Activated T-helper 1 cell treated with anti-CD3 and anti-CD28 coated beads, Interleukin-2, amount 50 U/mL, for 16 hours (primary cell): ENCODE measurements at places on chromosomes 5 and 9.

DNA sequence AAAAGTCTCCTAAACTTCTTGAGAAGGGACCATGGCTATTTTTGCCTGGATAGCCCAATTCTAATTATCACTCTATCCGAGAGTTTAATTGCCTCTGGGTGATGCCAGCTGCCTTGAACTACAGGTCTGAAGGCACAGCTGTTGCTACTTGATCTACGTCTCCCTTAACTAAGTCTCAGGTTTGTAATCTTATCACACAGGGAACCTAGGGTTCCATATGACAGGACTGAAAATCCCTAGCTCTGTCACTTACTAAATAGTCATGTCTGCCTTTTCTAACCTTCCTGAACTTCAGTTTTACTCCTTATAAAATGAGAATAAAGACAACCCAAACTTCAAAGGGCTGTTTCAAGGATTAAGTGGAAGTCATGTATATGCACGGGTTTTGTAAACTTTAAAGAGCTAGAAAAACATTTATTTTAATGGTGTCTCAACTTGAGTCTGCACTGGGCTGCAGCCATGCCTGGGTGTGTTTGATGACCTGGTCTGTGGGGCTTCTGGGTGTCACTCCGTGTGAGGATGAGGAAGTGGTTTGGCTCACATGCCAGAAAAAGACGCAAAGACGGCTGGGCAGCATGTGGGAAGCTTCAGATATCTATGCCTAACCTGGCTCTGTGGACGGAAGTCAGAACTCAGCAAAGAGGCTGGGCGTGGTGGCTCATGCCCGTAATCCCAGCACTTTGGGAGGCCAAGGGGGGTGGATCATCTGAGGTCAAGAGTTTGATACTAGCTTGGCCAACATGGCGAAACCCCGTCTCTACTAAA, 129.3 kb upstream of the SLC44A1 start:
- DNase-seq, result no peak

- DNase-seq, result no peak
Measured at GRCh38 chr9:4661611-4662010, 483 bp upstream of the PLPP6 start.

DNA sequence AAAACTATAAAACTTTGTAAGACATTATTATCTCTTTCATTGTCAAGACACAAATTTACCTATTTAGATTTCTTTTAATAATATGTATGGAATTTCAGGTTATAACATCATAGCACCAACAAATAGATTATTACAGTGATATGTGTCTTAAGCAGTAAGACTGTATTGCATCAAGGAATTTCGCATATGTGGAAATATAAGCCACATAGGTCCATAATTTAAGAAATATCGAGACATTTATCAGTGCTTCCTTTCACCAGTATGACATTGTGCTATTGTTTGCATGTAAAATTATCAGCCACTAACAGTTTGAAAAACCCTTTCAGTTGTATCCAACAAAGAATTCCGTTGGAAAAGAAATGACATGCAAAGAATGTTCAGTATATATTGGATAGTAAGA, 186.7 kb upstream of the RASA1 start:
- DNase-seq, result no peak

- no peak for DNase-seq
Measured at GRCh38 chr5:71969460-71969859, 137.8 kb upstream of the MAP1B start.

GRCh38 chr5:24788829-24789514, 144.2 kb upstream of the CDH10 start:
- DNase-seq, result no peak

GRCh38 chr9:104748359-104749031, 1.0 kb downstream of the NIPSNAP3A start:
- no peak for DNase-seq

DNA sequence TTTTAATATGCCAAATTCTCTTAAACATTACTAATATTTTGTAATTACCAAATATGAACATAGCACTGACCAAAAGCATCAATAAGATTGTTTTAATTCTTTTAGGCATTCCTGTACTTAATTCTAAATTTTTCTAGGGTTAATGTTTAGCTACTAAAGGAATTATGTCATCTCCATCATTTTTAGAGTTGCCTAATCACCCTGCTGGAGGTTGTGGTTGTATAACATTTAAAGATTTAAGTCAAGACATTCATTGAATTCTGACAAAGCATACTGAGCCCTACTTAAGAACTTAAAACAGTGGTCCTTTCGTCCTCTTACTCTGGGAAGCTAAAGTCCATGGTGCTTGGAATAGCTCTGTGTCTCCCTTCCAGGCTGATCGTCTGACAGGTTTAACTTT, 28.1 kb upstream of the DAB2 start:
- no peak for DNase-seq

- no peak for DNase-seq
Measured at GRCh38 chr5:158068964-158069363, 210.0 kb upstream of the CLINT1 start.

GRCh38 chr5:139975306-139975705, 67.8 kb downstream of the NRG2 start:
- no peak for DNase-seq

GRCh38 chr9:123657941-123658340, 272.0 kb downstream of the DENND1A start:
- no peak for DNase-seq
